GM10248 (cell line): ENCODE measurements at places on chromosomes 2 and 18.

DNA sequence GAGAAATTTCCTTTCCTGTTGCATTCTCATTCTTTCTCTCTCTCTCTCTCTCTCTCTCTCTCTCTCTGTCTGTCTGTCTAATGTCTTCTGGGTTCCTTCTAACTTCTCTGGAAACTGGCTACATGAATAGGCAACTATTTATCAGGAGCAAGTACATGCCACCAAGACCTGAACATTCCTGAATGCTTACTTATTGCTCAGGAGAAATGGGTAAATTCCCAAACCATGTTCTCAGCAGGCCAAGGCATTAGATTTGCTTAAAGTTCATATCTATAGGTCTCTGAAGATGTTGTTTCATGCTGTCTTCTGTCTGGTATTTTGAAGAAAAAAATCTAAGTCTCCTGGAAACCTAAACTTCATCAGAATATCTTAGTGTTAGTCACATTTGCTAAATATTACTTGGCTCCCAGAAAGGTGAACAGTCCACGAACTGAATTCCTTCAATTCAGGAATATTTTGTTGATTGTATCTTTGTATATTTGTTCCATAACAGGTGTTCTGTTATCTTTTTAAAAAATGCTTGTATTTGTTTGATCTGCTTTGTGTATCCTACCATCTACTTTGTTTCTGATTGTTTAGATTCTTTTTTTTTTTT, 77.2 kb upstream of the FIGN start:
- no peak for DNase-seq

DNA sequence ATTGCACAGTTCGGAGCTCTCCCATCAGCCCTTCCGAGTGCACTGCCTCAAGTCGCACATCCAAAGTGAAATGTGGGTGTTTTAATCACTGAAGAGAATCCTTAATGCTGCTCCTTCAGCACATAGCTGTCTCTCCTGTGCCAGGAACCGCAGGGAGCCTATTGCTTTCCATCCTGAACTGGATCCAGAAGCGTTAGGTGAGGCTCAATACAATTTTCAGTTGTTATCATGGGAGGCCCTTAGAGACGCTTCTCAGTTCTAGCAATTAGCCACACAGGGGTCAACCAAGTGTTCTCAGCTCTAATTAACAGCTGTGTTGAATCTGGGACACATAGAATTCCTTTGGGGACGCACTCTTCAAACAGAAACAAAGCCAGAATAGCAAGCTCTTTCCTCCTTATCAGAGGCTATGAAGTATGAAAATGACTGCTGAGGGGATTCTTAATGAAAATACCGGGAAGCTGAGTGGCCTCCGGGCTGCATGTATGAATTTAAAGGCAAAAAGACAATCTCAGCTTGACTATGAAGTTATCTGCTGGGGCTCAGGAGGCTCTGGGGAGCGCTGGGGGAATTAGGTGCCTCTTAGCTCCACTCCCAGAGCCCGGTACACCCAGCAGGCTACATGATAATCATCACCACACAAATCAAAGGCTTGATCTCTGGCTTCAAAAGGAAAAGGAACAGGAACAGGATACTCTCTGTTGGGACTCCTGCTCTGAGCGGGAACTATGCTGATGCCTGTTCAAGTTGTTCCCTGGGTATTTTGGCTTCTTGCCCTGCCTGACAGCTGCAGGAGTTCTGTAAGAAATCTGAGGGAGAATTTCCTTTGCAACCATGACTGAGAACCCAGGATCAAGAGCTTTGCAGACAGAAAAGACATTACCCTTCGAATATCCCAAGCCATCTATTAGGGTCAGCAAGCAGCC, 55.4 kb upstream of the NCOA1 start:
- no peak for DNase-seq

GRCh38 chr2:144136297-144137010, 383.5 kb downstream of the ZEB2 start:
- DNase-seq = no peak

GRCh38 chr2:225207043-225207442, 164.8 kb upstream of the DOCK10 start:
- DNase-seq = no peak

- DNase-seq = no peak
Measured at GRCh38 chr2:38505779-38506178, 96.9 kb downstream of the HNRNPLL start.

GRCh38 chr2:236042087-236042486, 126.1 kb downstream of the GBX2 start:
- no peak for DNase-seq

GRCh38 chr2:226887940-226888339, 52.1 kb downstream of the RHBDD1 start:
- no peak for DNase-seq

DNA sequence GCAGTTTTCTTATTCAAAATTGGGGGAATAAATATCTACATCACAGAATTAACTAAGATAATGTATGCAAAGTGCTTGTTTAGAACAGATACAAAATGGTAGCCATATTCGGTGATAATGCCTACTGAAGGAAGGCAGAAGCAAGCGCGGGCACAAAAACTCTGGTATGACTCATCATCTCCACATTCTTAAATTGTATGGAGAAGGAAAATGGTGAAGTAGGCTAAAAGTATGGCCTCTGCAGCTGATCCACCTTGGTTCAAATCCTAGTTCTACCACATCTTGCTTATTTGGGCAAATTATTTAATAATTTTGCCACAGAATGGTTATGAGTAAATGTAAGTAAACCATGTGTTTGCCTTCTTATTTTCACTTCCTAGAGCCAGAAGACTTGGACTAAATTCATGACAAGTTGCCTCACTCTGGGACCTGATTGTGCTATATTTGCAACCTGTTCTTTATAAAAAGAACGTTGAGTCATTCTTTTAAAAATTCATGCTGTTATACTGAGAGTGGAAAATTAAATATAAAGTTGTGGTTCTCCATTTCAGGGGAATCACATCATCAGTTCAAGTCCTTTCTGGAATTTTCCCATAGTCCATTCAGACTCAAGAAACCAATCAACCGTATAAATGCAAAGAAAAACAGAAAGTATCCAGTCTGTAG, 9.0 kb upstream of the CDK15 start:
- no peak for DNase-seq

DNA sequence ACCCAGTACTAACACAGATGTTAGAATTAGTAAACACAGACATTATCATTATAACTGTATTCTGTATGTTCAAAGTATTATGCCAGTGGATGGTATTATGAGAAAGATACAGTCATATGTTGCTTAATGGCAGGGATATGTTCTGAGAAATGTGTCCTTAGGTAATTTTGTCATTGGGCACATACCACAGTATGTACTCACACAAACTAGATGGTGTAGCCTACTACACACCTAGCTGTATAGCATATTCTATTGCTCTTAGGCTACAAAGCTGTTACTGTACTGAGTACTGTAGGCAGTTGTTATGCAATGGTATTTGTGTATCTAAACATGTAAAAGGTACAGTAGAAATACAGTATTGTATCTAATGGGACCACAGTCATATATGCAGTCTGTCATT, 53.8 kb downstream of the GTF3C3 start:
- no peak for DNase-seq

DNA sequence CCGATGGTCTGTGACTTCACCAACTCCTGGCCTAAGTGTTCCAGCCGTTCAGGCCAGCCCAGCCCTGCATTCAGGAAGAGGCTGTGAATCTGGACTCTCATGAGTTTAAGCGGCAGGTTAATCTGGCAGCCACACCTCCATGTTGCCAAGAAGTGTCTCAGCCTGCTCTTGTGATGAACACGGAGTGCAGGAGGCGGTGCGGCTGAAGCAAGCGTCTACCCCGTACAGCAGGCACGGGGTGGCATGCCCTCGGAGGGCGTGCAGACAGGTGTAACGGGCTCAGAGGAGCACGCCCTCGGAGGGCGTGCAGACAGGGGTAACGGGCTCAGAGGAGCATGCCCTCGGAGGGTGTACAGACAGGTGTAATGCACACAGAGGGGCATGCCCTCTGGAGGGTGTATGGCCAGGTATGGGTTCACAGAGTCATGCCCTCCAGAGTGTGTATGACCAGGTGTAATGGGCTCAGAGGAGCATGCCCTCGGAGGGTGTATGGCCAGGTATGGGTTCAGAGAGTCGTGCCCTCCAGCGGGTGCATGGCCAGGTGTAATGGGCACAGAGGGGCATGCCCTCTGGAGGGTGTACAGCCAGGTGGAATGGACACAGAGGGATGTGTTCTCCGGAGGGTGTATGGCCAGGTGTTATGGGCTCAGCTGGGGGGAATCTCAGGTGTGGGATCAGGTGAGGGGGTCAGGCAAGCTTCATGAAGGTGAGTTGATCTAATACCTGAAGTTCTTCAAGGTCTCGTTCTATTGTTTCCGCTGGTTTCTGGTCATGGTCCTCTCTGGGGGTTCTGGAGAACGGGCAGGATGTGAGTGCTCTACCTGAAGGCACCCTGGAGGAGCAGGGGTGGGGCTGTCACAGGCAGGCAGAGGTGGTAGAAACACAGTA, 22.6 kb downstream of the CROCC2 start:
- DNase-seq = no peak

- no peak for DNase-seq
Measured at GRCh38 chr2:240993446-240994170, 4.8 kb upstream of the SNED1 start.

DNA sequence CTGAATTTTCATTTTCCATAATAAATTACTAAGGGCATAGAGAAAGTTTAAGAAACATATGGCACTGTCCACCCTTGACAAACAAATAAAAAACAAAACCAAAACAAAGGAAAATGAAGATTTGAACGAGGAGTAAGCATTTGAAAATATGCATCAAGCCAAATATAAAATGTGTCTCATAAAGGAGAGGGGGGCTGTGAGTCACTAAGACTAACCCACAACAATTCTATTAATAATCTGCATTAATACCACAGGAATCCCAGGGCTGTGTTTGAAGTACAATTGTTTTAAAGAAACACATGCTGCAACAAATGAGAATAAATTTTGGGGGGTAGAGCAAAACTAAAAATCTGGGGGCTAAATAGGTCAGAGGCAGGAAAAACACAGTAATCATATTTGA, 53.8 kb upstream of the STK17B start:
- DNase-seq = no peak

GRCh38 chr2:71898851-71899681, 248.6 kb downstream of the CYP26B1 start:
- no peak for DNase-seq

- DNase-seq = no peak
Measured at GRCh38 chr2:119608553-119608952, 64.3 kb downstream of the CFAP221 start.

GRCh38 chr2:19711470-19712372, 190.1 kb downstream of the TTC32 start:
- no peak for DNase-seq

DNA sequence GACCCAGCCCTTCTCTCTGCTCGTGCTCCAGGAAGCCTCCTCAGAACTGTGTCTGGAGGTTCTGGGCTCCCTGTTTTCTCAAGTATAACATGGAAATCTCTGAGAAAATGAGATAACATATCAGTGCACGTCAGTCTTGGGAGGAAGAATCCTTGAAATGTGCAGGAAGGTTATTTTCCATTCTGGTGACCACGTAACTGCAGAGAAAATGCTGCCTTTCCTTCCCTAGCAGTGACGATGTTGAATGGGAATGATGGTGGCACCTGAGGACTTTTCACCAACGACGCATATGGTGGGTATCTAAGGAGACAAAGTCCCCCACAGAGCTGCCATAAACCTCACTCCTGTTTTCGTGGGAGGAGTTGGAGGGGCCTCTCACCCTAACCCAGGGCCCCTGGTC, 272.1 kb upstream of the SIX2 start:
- no peak for DNase-seq

DNA sequence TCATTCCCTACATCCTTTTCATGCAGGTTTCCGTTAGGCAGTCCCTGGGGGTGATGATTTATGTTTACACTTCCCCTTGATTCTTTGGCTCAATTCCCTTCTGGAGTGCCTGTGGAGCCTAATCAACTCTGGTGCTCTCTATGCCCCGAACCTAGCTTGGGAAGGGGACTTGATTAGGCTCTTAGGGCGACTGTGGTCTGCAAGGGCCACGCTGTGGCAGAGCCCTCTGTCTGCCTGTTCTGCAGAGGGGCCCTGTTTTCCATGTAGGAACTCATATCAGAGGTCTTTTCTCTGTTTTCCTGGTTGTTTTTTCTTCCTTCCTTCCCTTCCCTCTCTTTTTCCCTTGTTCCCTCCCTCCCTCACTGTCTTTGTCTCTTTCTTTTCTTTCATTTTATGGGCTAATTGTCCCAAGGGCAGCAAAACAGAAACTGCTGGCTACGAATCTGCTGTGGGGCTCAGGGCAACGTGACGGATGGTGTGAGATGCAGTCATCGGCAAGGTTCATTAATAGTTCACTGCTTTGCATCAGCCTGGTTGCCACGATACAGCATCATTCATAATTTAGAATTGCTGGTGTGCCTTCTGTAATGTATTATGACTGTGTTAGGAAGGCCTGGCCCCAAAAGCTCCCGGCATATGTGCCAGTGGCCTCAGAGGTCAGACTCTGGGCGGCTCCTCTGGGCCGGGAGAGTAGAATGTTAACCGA, 134.5 kb downstream of the NAPG start:
- peak; percentile 45 for DNase-seq

- DNase-seq = no peak
Measured at GRCh38 chr2:235737396-235737795, 243.6 kb downstream of the AGAP1 start.

DNA sequence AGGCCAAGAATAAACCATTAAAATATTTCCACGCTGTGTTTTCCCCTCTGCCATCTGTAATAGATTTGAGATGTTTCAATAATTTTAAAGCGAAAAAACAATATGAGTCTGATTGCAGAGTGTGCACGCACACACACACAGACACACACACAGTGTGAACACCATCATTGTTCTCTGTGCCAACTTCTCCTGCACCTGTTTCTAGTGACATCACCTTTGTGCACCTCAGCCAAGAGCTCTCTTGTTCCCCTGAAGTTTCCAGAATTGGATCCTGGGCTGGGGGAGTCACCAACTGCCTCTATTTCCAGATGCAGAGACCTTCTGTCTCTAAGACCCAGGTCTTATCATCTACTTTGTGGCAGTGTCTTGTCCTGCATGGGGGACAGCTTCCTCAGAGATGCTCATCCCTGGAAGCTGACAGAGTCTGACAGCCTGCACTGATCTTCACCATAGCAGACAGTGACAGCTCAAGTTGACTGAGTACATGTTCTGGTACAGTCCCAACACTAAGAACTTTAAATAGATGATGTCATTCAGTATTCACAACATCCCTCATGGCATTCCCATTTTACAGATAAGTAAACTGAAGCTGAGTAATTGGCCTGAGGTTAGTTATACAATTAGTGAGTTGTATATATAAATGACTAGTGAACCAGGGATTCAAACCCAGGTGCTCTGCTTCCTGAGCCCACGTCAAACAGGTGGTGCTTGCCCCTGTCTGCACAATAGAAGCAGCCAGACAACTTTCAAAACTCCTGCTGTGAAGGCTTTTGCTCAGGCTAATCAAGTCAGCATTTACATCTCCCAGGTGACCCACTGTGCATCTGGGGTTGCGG, 39.4 kb downstream of the ACOXL start:
- DNase-seq = no peak

DNA sequence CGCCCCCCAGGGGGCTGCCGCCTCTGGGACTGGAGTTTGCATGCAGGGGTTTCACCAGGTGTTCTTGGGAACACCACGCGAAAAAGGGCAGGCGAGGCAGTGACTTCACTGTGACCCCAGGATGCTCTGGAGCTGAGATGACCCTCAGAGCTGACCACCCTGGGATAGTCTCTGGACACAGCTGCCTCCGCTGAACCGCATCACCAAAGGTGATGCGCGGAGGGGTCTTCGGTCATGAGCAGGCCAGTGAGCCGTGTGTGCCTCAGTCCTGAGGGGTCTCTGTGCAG, 17.5 kb downstream of the GPR35 start:
- peak; percentile 13 for DNase-seq

GRCh38 chr2:135208016-135208415, 155.9 kb downstream of the RAB3GAP1 start:
- no peak for DNase-seq

GRCh38 chr2:103464831-103465230, 703.0 kb downstream of the TMEM182 start:
- DNase-seq = no peak
